ENCODE measurements at places on chromosomes 16 and 17.

GRCh38 chr17:49680314-49680713 is 2.4 kb upstream of the SPOP start:
- DNase-seq, result no peak

- peak; percentile 73 for DNase-seq
Observed at GRCh38 chr17:29565643-29566472, 979 bp downstream of the ABHD15 start.

- DNase-seq, result peak; percentile 88
Observed at GRCh38 chr16:57475711-57476339, 10.5 kb downstream of the DOK4 start.

GRCh38 chr17:210402-210801 is 29.0 kb upstream of the DOC2B start:
- no peak for DNase-seq

DNA sequence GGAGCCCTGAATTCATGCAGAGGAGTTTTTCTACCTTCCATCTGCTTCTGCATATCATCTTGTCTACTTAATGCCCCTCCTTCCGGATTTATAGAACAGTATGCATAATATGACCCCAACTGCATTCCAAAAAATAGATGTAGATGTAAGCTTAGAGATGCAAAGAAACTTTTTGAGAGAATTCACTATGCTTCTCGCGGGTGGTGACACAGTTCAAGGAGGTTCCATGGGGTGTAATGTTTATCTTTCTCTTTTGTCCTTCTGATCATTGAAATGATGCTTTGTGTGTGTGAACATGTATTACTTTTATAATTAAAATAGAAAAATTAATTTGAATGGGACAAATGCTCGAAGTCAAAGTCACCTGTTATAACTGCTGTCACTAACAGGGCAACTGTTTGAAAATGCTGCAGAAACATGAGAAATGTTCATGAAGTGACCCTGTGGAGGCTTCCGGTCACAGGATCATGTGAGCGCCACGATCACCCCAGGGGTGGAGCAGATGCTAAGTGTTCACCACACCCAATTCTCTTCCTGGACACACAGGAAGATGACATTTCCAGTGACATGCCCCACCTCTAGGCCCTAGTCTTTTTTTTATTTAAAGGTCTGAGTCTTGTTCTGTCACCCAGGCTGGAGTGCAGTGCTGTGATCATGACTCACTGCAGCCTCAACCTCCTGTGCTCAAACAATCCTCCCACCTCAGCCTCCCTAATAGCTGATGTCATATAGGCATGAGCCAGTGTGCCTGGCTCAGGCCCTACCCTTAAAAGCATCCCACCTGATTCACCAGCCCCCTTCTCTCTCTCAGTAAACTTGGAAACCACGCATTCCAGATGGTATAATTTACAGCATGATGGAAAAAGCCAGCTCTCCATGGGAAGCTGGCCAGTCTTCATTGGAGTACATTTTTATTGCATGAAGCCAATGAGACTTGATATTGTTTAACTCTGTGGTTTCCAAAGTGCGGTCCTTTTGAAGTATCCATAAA is 21.0 kb upstream of the AGRP start:
- DNase-seq, result peak; percentile 64

- no peak for DNase-seq
Observed at GRCh38 chr17:39110435-39111136, 40.9 kb downstream of the PLXDC1 start.

GRCh38 chr16:79508294-79508693 is 92.2 kb downstream of the MAF start:
- no peak for DNase-seq

DNA sequence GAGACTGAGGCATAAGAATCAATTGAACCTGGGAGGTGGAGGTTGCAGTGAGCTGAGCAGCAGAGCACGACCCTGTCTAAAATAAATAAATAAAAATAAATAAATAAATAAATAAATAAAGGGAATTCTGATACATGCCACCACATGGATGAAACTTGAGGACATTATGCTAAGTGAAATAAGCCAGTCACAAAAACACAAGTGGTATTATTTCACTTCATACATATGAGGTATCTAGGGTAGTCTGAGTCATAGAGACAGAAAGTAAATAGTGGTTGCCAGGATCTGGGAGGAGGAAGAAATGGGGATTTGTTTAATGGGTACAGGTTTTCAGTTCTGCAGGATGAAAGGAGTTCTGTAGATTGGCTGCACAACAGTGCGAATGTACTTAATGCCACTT is 16.3 kb downstream of the PIPOX start:
- DNase-seq, result no peak

GRCh38 chr16:67931712-67932461 is at the start of gene CTRL:
TSS of gene CTRL (minus strand) at chr16:67931862. CDS start at chr16:67931852, 10 bp downstream.
- no peak for DNase-seq

GRCh38 chr17:73929860-73930430 is 273.5 kb upstream of the RPL38 start:
- DNase-seq, result no peak

DNA sequence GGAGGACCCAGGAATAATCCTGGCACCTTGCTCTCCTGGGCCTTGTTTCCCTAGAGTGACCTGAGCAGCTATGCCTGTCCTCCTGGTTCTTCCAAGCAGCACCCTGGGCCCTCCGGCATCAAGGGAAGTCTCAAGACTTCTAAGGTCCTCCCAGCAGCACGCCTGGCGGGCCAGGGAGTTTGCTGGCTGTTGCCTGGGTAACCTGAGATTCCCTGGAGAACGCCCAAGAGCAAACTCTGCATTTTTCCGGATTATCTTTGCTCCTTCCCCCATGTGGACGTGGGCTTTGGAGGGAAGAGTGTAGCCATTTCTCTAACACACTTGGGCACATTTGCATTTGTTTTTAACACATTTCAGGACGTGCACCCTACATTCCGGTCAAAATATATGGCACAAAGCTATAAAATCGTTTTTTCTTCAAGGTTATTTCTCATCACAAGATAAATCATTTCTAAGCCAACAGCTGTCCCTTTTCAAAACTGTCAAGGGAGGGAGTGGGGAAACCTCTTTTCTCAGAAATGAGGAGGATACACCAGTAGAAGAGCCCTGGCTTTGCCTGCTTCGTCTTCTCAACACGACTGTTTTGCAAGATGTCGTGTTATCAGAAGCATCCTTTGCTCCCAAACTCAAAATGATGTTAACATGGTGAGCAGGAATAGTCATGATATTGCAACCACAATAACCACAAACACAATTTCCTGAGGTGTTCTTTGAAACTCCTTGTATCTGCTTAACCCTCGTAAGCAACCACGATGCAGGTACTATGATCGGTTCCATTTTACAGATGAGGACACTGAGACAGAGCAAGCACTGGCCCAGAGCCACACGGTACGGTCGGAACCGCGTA is 116.5 kb downstream of the ADCY9 start:
- no peak for DNase-seq

- peak; percentile 71 for DNase-seq
Observed at GRCh38 chr17:42097691-42098631, at the start of gene ZNF385C. TSS of gene ZNF385C (minus strand) at chr17:42098473. CDS start at chr17:42063056, 35,417 bp downstream.

DNA sequence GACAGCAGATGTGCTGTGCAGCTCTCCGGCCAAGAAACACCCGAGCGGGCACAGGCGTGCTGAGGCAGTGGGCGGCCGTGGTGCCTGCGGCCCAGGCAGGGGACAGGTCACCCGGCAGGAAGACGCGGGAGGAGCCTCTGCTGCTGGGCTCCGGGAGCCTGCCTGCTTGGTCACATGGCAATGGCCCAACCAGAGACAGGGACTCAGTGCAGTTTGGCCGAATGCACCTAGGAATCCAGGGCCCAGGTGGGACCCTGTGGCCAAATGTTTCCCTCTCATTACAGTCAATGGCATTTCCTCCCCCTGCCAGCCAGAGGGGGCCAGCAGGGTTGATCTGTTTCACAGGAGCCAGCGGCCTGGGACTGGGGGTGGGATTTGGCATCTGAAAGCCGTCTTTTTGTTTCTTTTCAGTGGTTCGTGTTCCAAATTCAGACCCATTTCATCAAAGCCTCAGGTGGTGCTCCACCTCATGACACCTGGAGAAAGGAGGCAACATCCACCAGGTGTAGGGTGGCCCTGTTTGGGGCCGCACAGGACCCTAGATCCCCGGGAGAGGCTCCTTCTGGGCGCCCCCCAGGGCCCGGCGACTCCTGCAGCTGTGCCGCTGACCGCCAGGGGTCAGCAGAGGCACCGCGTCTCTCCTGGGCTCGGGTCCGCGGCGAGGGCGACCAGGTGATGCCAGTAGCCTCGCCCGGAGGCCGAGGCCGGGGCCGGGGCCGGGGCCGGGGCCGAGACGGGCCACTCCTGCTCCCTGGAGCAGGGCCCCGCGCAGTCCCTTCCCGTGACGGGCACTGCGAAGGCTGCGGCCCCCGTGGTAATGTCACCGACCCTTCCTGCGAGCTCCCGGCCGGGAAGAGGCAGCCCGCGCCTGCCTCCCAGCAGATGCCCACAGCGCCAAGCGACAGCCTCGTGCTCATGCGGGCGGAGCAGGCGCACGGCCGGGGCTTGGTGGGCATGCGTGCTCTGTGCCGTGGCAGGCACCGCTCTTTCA is 118.5 kb downstream of the C16orf78 start:
- DNase-seq, result peak; percentile 88

- no peak for DNase-seq
Observed at GRCh38 chr16:50520451-50521245, 27.5 kb upstream of the NKD1 start.

DNA sequence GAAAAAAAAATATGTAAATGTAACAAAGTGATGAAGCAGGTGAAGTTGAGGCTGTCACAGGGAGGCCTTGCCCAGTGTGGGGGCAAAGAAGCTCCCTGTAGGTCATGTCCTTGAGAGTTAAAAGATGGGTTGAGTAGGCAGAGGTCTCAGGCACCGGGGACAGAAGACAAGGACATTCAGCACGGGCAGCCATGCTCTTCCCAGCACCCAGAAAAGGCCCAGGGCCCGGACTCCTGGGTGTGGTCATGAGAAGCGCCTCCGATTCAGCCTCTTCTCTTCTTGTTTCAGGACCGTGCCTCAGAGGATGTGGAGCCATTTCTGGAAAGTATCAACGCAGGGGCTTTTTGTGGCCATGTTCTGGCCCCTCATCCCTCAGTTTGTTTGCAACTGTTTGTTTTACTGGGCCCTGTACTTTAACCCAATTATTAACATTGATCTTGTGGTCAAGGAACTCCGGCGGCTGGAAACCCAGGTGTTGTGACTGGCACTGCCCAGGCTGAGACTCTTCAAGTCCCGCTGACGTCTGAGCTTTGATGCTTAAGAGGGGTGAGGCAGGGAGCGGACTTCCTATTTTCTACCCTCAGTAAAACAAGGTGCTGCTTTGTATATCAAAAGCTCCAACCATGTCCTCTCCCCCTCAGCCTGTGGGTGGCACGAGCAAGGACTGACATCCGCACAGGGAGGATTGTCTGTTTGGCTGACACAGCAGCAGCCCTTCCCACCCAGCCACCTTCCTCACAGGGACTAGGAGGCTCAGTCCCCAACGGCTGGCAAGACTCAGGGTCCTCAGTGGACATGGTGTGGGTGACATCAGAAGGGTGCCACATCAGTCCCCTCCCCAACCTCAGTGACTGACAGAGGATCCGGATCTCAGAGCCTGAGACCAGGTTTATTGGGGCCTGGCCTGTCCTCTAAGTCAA is 26.5 kb downstream of the PLA2G10 start:
- no peak for DNase-seq

GRCh38 chr16:7303052-7303610 is 29.5 kb upstream of the RBFOX1 start:
- no peak for DNase-seq

GRCh38 chr16:20866145-20866772 is 33.9 kb downstream of the DCUN1D3 start:
- DNase-seq, result peak; percentile 23

DNA sequence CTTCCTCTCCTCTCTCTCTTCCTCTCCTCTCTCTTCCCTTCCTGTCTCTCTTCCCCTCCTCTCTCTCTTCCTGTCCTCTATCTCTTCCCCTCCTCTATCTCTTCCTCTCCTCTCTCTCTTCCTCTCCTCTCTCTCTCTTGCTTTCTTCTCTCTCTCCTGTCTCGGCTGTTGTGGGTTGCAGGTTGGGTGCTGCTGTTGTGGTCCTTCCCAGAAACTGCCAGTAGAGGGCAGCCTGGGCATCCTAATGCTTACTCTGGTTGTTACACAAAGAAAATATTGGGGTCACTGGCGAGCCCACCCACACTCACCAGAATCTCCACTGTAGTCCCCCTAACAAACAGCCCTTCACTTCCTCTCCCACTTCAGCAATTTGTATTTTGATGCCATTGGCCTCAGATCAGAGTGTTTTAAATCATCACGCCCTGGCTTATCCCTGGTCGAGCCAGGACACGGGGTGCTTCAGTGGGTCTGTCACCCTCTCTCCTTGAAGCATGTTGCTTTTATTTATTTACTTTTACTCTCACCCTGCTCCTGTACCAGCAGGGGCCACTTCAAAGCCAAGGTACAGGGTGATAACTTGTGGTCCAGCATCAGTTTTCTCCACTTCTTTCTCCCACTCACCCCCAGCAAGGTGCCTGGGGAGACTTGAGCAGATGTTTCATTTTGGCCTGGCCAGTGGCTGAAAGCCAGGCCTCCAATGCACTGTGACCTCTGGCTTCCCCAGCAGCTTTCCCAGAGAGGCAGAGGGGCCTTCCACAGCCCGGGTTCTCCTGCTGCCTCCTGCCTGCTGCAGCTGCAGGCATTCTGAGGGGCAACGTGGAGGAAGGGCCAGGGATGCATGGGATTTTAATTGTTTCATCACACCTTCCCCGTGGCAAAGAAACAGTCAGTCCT is 4.7 kb upstream of the MMP15 start:
- peak; percentile 79 for DNase-seq

- no peak for DNase-seq
Observed at GRCh38 chr16:65981057-65981456, 385.4 kb upstream of the CDH5 start.

DNA sequence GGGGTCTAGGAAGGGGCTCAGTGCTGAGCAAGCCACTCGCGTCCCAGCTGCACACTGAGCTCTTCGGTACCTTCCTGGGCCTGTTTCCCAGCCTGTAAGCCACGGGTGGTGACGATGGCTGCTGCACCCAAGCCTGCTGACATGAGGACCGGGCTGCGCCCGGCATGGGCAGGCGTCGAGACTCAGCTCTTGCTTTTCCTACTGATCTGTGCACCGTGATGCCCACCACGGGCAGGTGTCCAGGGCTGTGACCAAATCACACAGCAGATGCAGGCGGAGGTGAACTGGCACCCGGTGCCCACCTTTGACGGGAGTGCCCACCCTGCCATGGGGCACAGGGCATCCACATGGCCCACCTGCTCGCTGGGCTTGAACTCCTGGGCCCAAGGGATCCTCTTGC is 17.9 kb downstream of the CCDC57 start:
- no peak for DNase-seq

GRCh38 chr17:50114849-50115357 is 15.1 kb downstream of the SAMD14 start:
- DNase-seq, result peak; percentile 80

DNA sequence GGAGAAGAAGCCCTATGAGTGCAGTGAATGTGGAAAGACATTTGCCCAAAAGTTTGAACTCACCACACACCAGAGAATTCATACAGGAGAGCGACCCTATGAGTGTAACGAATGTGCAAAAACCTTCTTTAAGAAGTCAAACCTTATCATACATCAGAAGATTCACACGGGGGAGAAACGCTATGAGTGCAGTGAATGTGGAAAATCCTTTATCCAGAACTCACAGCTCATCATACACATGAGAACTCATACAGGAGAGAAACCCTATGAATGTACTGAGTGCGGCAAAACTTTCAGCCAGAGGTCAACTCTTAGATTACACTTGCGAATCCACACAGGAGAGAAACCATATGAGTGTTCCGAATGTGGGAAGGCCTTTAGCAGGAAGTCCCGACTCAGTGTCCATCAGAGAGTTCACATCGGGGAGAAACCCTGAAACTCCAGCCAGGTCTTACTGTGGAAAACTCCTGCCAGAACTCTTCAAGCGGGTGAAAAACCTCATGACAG is 21.6 kb downstream of the ZFP1 start:
- no peak for DNase-seq

- peak; percentile 61 for DNase-seq
Observed at GRCh38 chr17:50721194-50722010, 2.0 kb downstream of the LUC7L3 start.

All from GM13977 (cell line).